ENCODE measurements at places on chromosomes 12 and 14.

GRCh38 chr12:88052686-88053085, 23.5 kb upstream of the C12orf50 start:
- DNase-seq: no peak

GRCh38 chr14:88473791-88474190, 81.0 kb downstream of the PTPN21 start:
- DNase-seq: no peak

- no peak for DNase-seq
Measured at GRCh38 chr14:53472306-53472705, 319.2 kb upstream of the DDHD1 start.

DNA sequence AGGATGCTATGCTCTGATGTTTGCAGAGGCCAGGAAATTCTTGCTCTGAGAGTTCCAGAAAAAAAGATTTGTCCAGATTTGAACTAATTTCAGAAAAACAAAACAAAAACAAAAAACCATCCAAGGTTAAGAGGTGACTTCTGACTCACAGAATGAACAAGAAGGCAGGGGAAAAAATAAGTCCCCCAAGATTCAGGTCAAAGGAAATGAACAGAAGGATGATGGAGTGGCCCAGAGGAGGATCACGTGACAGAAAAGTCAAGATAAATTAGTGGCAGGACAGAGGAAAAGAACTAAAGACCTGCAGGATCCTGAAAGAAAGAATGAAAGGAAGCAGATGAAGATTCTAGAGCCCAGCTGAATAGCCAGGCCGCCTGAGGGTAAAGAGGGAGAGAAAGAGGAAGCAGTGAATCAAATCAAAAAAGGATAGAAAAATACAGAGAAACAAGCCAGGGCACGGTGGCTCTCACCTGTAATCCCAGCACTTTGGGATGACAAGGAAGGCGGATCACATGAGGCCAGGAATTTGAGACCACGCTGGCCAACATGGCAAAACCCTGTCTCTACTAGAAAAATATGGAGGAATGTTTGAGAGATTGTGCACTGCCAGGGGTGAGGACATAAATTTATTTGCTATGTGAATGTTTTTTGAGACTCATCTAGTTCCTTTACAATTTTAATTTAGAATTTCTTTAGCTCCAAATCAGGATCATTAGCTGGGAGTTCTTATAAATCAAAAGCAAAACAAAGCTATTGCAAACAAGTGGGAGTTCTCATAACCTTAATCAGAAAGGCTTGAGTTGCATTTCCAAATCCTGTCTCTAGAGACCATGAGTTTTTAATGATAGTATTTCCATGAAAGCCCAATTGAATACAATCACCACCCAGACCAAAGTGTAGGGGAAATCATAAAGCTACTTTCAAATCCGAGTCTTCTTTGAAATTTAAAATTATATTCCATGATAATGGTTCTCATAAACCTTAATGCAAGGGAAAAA, 217.1 kb upstream of the PLEKHG7 start:
- no peak for DNase-seq

DNA sequence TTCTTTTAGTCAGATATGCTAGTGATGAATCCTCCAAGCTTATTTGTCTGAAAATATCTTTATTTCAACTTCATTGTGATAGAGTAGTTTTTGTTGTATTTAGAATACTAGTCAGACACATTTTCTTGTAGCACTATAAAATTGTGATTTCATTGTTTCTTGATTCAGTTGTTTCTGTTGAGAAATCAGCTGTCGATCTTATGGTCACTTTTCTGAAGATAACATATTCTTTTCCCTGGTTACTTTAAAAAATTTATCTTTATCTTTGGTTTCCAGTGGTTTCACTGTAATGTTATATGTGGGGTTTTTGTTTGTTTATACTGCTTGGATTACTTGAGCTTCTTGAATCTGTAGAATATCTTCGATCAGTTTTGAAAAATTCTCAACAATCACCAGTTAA, 426.1 kb downstream of the SOX5 start:
- no peak for DNase-seq

DNA sequence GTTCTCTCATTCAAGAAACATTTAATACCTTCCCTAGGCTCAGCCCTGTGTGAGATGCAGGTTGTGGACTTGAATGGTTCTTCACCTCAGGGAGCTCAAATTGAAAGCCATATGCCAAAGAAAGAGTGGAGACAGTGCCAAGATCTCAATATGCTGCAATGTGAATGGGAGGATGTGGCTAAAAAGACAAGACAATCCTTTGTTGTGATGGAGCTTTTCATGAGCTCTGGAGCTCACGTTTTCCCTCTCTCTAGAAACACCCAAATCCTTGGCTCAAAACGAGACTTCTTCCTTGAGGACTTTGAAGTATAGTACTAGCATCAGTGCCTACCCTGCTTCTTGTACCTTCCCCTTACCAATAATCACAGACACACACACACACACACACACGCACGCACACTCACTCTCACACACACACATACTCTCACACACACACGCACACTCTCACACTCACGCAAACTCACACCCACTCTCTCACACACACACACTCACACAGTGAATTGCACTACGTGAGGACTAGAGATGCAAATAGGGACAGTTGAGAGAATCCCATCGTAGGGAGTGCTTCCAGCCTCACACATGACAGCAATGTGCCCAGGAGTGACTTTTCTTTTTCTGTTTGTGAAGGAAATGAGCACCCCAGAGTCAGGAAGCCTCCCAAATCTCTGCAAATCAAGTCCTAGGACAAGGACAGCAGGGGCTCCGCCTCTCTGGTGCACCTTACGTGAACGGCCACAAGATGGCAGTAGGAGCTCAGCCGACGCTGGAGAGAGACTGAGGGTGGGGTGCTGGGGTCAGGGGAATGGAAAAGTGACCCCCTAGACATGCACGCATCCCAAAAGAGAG, 231.4 kb downstream of the PCNX1 start:
- DNase-seq: peak; percentile 64

DNA sequence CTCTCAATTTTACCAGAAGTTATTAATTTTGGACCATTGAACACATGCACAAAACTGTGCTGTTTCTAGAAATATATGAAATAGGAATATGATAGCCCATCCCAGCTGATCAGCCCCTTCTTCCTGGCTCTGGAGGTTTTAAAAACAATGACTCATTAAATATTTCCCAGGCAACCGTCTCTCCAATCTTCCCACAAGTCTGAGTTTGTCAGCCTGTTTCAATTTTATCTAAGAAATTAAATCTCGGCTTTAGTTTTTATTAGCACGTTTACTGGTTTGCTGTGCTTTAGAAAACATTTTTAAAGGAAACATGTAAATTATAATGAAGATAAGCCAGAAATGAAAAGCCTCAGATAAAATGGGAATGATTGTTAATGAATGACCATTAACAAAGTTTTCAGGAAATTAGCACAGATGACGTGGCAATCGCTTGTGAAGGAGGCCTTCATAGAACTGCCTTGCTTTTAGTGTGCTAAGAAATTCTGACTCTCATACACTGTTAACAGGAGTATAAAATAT, 89.3 kb upstream of the RAP1B start:
- DNase-seq: no peak

GRCh38 chr12:124756760-124757159, 106.9 kb downstream of the SCARB1 start:
- DNase-seq: no peak

DNA sequence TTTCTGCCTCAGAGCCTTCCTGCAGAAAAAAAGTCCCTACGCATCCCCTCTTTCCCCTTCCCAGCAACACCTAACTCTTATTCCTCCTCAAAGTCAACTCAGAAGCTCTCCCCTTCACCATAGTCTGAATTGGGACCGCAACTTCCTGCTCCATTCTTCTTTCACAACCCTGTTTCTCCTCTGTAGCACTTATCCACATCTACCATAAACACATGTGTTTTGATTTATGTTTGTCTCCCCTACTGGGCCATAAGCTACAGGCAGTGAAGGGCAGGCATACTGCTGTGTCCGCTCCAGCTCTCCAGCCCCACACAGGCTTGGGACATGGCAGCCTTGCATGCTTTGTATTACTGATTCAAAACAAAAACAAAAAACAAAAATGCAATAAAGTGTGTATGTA, 5.9 kb downstream of the SDR9C7 start:
- no peak for DNase-seq

GRCh38 chr14:65080960-65081747, 21.2 kb downstream of the MAX start:
- DNase-seq: no peak

- no peak for DNase-seq
Measured at GRCh38 chr12:110329710-110330109, 48.7 kb downstream of the ATP2A2 start.

- DNase-seq: no peak
Measured at GRCh38 chr12:29617407-29617803, 119.9 kb upstream of the OVCH1 start.

GRCh38 chr12:124592481-124593160, 25.2 kb upstream of the NCOR2 start:
- DNase-seq: no peak

GRCh38 chr14:103735439-103735814, 19.8 kb downstream of the ZFYVE21 start:
- DNase-seq: no peak

DNA sequence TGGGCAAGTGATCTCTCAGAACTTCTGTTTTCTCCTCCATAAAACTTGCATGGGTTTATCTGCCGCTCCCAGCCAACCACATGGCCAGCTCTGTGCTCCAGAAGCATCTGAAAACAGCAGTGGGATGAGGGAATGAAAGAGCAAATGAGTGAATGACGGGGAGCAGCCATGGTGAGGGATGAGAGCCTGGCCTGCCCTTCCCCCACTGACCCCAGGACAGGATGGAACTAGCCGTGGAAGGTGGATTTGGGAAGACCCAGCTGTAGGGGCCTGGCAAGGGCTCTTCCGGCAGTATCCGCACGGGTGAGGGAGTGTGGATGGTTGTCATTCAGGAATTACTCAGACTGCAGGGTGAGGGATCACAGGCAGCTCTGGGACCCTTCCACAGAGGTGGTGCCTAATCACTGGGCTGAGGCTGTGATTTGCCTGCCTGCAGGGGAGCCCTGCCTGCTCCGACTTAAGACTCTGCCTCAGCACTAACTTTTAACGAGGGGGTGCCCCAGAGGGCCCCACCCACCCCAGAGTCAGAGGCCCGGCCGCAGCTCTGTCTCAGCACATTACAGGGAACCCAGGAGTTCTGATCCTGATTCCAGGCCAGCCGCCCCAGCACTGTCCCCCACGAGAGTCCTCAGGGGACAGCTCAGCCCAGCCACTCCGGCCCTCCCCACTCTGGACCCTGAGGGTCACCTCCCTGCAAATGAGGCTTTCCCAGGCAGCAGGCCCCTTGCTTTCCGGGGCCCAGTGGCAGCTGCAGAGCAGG, 136.8 kb upstream of the C14orf180 start:
- peak; percentile 2 for DNase-seq

DNA sequence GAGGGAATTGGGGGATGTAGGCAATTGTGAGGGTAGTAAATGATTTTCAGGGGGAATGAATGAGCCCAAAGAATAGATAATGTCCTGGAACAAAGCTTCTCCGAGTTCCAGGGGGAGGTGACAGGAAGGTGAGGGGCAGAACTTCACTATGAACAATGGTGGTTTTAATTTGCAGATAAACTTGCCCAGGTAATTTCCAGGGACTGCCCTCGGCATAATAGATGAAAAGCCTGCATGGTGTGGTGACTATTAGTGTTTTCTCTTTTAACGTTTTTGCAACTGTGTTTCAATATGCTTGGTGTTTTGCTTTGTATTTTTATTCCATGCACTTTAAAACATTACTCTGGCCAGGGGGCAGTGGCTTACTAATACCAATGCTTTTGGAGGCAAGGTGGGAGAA, 325.2 kb upstream of the RGS6 start:
- DNase-seq: no peak

DNA sequence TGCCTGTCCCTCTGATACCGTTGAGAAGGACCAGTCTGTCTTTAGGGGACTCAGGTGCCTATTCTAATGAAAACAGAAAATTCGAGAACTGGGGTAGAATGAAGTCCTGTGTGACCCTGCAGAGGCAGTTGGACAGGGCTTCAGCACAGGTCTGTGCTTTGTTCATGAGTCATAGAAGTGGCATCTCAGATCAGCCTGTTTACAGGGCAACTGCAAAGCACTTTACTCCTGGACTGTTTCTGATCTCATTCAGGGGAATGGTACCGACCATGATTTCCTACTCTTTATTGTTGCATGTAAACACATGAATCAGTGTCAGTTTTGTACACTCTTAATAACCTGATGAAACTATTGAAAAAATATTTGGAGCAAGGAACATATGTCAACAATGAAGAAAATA, 1517.0 kb downstream of the AACS start:
- no peak for DNase-seq

DNA sequence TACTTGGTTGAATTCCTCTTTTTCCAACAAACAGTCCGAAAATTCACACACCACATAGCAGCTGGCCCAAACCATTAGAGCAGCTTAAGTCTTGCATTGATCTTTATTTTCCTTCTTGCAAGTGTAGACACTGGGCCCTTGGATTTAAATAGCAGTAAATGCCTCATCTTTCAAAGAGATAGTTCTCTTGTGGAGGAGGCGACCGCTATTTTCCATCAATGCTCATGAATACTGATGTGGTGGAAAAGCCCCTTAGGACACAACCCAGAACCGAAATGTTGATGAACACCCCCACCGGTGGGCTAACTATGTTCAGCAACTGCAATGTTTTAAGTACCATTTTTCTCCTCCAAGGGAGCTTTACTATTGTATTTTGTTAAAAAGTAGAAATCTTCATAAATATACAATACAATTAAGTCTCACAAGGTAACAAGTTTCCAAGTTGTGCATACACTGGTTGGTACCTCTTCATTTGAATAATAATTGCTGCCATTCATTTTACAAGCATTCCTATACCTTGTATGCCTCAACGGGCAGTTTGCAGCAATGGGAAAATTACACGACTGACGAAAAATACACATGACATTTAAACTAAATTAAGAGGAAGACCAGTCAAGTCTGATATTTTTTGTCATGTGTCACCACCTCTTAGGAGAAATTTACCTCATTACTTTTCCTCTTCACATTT, 18.0 kb downstream of the NIN start:
- DNase-seq: peak; percentile 38

- DNase-seq: no peak
Measured at GRCh38 chr12:119181944-119182343, 3.2 kb downstream of the HSPB8 start.

GRCh38 chr12:10567813-10568212, 45.6 kb downstream of the MAGOHB start:
- no peak for DNase-seq

GRCh38 chr14:89638891-89639290, 221.9 kb upstream of the FOXN3 start:
- DNase-seq: no peak

- DNase-seq: peak; percentile 52
Measured at GRCh38 chr14:69674546-69675244, 63.3 kb downstream of the SUSD6 start.

DNA sequence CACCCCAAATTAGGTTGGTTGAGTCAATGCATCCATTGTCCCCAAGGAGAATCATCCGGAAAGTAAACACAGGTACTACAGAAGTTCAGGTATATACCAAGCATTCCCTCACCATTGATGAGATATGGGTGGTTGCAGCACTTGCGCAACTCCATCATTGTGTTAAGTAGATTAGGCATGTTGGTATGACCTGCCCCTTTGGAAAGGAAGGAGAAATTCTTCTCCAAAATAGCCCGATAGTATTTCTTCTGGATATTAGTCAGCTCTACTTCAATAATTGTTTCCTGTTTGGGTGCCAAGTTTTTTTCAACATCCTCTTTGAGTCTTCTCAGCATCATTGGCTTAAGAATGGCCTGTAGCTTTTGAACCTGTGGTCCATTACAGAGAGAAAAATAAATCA, 21.3 kb upstream of the SUPT16H start:
- no peak for DNase-seq

All from stimulated activated CD4-positive, alpha-beta T cell treated with anti-CD3 and anti-CD28 coated beads, Interleukin-4, amount 100 ng/mL, for 24 hours (primary cell).